Chondrocyte (in vitro differentiated cells): ENCODE measurements at places on chromosomes 5 and 9.

DNA sequence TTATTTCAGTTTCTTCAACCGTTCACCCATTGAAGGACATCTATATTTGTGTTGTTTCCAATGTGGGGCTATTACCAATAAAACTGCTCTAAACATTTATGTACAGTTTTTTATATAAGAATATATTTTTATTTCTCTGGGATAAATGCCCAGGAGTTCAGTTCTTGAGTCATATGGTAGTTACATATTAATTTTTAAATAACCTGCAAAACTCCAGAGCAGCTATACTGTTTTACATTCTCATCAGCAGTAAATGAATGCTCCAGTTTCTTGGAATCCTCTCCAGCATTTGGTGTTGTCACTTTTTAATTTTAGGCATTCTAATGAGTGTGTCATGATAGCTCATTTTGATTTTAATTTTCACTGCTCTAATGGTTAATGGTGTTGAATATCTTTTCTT is 36.2 kb downstream of the CDK7 start:
- no peak for DNase-seq

DNA sequence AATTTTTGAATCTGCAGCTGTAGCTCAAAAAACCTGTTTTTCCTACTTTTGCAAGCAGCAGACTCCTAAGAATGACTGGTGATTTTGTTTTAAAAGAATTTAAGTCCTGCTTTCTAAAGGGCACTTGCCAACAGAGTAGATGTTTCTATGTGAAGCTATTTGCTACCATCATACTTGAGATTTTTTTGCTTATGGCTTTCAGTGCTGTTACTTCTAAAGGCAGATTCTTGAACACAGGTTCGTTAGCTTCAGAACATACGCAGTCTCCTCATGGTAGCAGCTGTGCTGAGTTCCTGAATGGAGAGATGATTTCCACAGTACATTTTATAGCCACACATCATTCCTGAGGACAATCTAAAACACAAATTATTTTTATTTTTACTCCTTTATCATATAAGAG is 24.4 kb upstream of the ELL2 start:
- no peak for DNase-seq

GRCh38 chr9:133843751-133844397 is 105.7 kb upstream of the SARDH start:
- DNase-seq: no peak

DNA sequence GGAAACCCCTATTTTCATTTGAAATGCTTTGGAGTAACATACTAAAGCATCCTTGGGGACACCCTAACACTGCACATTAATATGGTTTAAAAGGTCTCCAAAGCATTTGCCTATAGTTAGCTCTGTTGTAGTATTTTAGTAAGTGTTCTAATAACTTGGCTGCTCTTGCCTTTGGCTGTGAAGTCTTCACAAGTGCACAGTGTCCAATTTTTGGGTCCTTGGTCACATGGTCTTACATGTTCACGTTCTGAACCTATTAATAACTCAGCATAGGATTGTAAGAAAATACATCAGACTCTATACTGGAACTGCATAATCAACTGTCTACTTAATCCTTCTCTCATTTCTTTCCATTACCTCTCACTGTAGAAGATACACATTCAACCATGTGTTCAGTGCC is 17.4 kb downstream of the ADAMTS19 start:
- DNase-seq: no peak

GRCh38 chr5:116575326-116576052 is 866 bp upstream of the SEMA6A start:
- DNase-seq: no peak

- DNase-seq: no peak
Measured at GRCh38 chr9:112755675-112756074, 5.1 kb downstream of the SNX30 start.

GRCh38 chr5:69528035-69528434 is 32.0 kb upstream of the GTF2H2C start:
- DNase-seq: no peak

DNA sequence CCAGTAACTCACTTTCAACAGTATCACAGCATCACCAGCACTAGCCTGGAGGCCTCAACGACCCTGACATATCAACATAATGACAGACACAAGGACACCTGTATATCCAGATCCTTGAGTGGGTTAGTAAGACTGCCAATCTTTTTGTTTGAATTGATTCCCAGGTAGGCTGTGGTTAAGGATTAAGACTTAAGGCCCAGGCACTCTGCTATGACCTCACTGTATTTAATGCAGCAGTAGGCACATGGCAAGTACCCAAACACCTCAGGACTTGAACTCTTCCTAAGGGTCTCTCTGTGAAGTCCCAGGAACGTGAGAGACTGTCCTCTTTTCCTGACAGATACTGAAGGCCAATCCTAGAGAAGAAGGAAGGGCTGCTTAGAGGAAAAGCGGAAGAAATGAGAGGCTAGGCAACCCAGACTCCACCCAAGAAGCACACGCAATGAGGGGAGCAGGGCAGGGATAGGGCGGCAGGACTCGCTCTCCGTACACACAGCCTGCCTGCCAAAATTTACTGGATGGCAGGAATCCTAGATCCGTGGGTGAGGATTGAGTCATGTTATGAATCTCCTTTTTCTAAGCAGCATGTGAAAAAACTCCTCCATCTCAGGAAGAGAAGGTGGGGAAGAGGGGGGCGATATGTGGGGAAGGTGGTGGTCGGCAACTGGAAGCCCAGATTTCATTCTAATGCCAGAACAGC is 93.4 kb downstream of the SIL1 start:
- DNase-seq: no peak
